ENCODE measurements at places on chromosomes 3 and 15. TPM values are rescaled to one million over a fixed set of nuclear protein-coding genes. Genes with fewer than 3 reads are reported as not detected.

The CYP1A1 gene
- total RNA-seq = 2.1 TPM

The ADCY5 gene
- 0.32 TPM for total RNA-seq

The SERINC4 gene
- not detected for total RNA-seq

The ZNF770 gene
- total RNA-seq = 14.6 TPM

The CLDN16 gene
- 0.34 TPM for total RNA-seq

The SPTSSB gene
- total RNA-seq = not detected

The RNU5B-1 gene
- total RNA-seq = not detected

The BFSP2 gene
- not detected for total RNA-seq

The WDR49 gene
- not detected for total RNA-seq

The GATA2 gene
- 4.8 TPM for total RNA-seq

The GOLGA8Q gene
- not detected for total RNA-seq

The LIPC gene
- total RNA-seq = not detected

The FSIP1 gene
- total RNA-seq = 0.84 TPM

The IQCF5 gene
- total RNA-seq = not detected

The STRA6 gene
- 71.4 TPM for total RNA-seq

The SLC6A20 gene
- total RNA-seq = 0.06 TPM

The PRR20G gene
- 0.54 TPM for total RNA-seq

The JAGN1 gene
- 81.7 TPM for total RNA-seq

The PLA2G4E gene
- not detected for total RNA-seq

The VIPR1 gene
- 0.47 TPM for total RNA-seq

The PLSCR2 gene
- total RNA-seq = not detected

The ACKR4 gene
- not detected for total RNA-seq

The C3orf20 gene
- total RNA-seq = not detected

The CLDN18 gene
- not detected for total RNA-seq

The ERC2 gene
- total RNA-seq = not detected

The WDR5B gene
- 3.2 TPM for total RNA-seq

The P2RY14 gene
- total RNA-seq = not detected

The TEX55 gene
- total RNA-seq = not detected

The GNAT1 gene
- total RNA-seq = not detected

The SSUH2 gene
- total RNA-seq = 0.90 TPM

The ARGFX gene
- total RNA-seq = not detected

The ANKRD63 gene
- 0.67 TPM for total RNA-seq

The IFT122 gene
- total RNA-seq = 14.2 TPM

The C2CD4B gene
- not detected for total RNA-seq

The GOLGA6L4 gene
- 1.7 TPM for total RNA-seq

The CCR9 gene
- total RNA-seq = not detected

The SLC51B gene
- total RNA-seq = 18.9 TPM

The CPEB1 gene
- total RNA-seq = 2.8 TPM

The TMC3 gene
- not detected for total RNA-seq

The MRPL3 gene
- 116 TPM for total RNA-seq

The OR5K2 gene
- not detected for total RNA-seq

The CFAP20DC gene
- total RNA-seq = 2.5 TPM

The CHRFAM7A gene
- 6.6 TPM for total RNA-seq

The TTC14 gene
- total RNA-seq = 16.2 TPM

The GPR27 gene
- total RNA-seq = 2.5 TPM

The ZPLD1 gene
- total RNA-seq = 0.05 TPM

The DHX30 gene
- 28.8 TPM for total RNA-seq

The MEGF11 gene
- 0.70 TPM for total RNA-seq

All from A549 treated with ZK216348 at 1 μM for 4 hours (cell line).